ENCODE measurements at places on chromosomes 11 and 22. TPM values are rescaled to one million over a fixed set of nuclear protein-coding genes. Genes with fewer than 3 reads are reported as not detected.

Gene APOC3
- total RNA-seq = not detected

- DNase-seq = no peak
These were observed 30.5 kb upstream of the FNBP4 start for GRCh38 chr11:47797633-47798032.

Gene PYGM
- not detected for total RNA-seq

Gene TMEM225
- not detected for total RNA-seq

DNA sequence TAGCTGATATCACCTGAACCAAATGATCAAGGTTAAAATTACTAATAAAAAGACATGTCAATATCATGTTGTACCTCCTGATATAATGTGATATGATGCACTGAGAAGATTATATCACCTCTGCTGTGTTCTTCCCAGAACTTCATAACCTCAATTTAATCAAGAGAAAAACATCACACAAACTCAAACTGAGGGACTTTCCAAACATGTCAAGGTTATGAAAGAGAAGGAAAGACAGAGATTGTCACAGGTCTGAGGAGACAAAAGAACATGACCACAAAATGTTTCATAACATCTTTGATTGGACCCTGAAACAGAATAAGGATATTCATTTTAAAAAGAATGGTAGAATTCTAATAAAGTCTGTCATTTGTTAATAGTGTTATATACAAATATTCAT lies 43.0 kb upstream of the CFAP300 start:
- DNase-seq = no peak

All from MG63 (cell line).